ENCODE measurements at places on chromosomes 4 and X.

DNA sequence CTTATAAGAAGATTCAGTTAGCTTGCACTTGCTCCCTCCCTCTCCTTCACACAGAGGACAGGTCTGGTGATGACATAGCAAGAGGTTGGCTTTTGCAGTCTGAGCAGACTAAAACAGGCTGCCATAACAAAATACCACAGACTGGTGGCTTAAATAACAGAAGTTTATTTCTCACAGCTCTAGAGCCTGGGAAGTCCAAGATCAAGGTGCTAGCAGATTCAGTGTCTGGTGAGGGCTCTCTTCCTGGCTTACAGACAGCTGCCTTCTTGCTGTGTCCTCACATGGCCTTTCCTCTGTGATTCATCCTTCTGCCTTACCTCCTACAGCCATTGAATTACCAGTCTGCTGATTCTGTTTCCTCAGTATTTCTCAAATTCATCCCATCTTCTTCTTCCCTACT, 13.1 kb downstream of the RP2 start:
- no peak for DNase-seq

- no peak for DNase-seq
Observed at GRCh38 chr4:185941461-185941860, 127.5 kb upstream of the TLR3 start.

DNA sequence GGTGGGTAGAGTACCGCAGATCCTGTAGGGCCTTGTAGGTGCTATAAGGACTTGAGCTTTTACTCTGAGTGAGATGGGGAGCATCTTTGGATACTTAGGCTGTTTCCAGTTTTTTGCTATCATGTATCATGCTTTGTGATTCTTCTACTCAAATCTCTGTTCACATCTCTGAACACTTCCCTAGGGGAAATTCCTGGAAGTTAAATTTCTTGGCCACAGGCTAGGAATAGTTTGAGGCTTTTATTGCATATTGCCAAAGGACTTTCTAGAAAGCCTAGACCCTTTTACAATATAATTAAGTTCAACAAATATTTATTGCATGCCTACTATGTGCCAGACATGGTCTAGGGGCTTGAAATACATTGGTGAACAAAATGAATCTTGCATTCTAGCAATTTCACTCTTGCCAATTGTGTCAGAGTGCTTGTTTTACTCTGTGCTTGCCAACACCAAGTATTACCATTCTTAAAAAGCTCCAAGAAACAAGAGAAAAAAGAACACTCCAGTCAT, 4.1 kb upstream of the PGRMC1 start:
- no peak for DNase-seq

DNA sequence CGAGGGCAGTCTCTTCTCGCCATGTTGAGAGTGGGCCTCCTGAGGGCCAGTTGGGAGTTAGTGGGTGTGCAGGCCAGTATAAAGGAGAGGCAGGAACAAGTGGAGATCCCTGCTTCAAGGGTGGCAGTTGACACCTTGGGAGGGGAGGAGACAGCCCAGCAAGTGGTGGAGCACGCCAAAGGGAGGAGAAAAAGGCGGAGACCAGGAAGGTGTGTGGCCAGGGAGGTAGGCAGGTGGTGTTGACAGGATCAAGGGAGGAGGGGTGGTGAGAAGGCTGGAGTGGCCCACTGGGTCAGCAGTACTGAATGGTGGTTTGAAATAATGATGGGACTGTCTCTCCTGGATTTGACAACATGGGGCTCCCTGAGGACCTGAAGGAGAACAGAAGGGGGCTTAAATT, 32.6 kb downstream of the ZNF185 start:
- no peak for DNase-seq

- no peak for DNase-seq
Observed at GRCh38 chr4:140757232-140757630, 1.0 kb upstream of the TBC1D9 start.

- no peak for DNase-seq
Observed at GRCh38 chrX:7414753-7415152, 266.8 kb upstream of the PUDP start.

- DNase-seq, result no peak
Observed at GRCh38 chr4:48067536-48067935, 51.0 kb downstream of the NIPAL1 start.

DNA sequence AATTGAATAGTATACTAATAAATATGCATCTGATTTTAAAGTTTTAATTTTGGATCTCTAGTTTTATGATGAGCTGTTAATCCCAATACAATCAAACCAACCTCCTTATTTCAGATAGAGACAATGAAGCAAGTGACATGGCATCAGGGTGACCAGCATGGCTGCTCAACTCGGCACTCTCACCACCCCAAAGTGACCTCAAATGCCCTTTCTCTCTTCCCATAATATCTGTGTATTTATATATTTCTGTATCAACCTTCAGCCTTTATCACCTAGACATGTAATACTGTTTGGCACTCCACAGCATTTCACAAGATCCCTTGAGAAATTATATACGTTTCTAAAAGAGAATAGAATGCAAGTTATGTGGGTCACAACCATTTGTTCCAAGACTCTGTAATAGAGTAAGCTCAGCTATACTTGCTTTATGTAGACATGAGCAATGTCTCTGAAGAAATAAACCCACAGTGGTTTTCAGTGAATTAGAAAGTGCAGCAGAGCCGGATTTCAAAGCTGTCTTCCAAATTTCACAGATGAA, 1623.2 kb upstream of the PABPC4L start:
- no peak for DNase-seq

GRCh38 chr4:604131-604530, 21.2 kb upstream of the PDE6B start:
- no peak for DNase-seq

- no peak for DNase-seq
Observed at GRCh38 chrX:150548684-150549083, 19.7 kb upstream of the MTM1 start.

GRCh38 chr4:95599777-95600400, 51.1 kb upstream of the UNC5C start:
- peak; percentile 17 for DNase-seq

DNA sequence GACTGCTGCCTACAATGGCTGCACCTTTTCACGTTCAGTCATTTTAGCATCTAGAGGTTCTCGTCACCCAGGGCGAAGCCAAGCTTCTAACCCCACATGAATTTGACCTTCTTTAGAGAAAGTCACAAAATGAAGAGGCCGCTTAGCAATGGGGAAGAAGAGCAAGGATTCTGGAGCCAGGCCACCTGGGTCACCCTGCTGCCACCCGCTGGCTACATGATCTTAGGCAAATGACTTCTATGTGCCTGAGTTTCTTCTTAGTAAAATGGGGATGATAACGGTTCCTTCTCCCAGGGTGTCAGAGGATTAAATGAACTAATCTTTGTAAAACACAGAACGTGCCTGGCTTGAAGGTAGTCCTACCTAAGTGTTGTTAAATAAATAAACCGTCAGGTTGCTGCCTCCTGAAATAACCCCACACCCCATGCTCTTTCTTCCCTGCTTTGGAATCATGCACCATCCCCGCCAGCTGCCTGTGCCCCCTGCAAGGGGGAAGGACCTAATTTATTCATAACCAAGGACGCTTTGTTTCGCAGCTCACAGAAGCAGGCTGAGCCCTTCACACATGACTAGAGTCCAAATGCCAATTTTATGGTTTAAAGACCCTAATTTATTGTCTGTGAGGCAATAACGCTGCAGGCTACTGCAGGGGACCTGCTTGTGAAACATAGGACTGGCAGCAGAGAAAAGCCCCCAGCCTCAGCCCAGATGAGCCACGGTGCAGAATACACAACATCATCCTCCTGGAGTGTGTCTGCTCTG, 28.6 kb upstream of the NSG1 start:
- DNase-seq, result no peak

DNA sequence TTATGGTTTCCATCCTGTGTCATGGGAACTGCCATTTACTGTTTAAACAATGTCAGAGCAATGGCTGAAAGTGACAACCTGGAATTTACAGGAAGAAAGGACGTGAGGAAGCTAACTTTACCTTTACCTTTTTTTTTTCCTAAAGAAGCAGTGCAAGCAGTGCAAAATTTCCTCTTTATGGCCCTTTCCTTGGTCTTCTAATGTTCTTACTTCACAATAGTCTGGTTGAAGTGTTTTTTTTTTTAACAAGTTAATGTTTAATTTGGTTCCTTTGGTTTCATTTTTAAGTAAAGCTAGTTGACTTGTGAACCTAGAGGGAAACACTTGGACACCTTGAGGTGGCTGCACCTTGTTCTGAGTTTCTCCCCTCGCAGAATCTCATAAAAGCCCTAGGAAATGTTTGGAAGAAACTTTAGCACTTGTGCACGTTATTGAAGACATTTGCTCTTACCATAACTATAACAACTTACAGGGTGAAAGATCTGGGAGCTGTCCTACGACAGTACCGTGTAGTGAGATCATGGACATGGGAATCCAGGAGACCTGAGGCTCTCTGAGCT, 1.8 kb downstream of the SGMS2 start:
- DNase-seq, result no peak

DNA sequence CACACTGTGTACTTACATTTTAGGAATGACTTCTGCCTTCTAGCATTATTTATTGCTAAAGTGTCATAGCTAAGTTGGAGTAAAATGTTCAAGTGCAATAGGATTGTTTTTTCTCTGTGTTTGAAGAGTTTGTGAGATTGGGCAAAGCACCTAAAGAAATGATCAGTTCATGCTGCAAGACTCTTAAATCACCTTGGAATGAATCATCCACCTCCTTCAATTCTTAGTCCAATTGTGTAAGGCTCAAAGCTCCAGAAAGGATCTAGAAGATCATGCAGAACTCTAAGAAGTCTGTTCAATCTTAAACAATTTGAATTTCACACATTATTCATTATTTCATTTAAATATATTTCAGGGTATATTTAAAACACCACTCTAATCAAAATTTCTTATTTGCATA, 137.1 kb downstream of the AMELX start:
- no peak for DNase-seq

DNA sequence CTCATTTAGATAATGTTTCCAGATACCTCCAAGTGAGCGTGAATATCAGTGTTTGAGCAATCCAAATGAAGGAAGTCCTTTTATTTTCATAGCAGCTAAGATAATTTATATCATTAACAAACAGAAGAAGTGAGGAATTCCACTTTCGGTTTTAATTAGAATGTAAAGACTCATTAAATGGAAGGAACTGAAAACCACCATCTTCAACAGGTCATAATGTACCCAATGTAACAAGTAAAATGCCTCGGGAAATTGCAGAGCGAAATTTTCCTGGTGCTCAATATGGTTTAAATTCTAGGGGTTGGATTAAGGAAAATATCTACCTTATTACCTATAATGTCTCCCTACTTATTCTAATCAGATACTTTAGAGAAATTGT, 33.9 kb upstream of the SLC9A7 start:
- no peak for DNase-seq

DNA sequence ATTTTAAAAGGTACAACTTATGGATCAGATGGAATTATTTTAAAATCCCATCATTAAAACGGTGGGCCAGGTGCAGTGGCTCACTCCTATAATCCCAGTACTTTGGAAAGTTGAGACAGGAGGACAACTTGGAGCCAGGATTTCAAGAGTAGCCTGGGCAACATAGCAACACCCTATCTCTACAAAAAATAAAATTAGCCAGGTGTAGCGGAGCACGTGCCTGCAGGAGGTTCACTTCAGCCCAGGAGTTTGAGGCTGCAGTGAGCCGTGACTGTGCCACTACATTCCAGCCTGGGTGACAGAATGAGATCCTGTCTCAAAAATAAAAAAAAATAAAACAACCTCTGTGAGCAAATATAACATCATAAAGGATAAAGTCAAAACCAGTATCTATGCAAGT, 11.4 kb downstream of the ADH5 start:
- no peak for DNase-seq

DNA sequence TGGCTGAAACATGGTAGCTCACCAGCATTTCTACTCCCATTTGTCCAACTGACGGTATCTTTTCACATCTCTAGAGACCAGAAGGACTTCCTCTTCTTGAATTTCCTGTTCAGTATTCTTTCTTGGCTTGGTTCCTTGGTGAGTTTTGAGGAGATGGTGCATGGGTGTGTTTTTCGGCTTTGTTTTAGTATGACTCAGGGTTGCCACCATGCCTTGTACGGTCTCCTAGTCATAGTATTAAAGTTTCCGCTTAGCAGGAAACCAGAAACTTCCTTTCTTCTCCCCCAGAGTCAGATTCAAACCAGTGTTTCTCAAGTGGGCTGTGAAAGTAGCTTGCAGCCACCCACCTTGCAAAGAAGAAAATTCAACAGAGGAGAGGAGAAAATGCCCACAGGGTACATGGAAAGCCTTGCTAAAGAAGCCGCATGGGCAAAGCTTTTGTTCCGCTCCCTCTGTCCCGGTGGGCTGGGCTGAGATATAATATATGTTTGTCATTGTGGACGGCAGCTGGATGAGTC, 5.7 kb downstream of the CD99 start:
- DNase-seq, result no peak

DNA sequence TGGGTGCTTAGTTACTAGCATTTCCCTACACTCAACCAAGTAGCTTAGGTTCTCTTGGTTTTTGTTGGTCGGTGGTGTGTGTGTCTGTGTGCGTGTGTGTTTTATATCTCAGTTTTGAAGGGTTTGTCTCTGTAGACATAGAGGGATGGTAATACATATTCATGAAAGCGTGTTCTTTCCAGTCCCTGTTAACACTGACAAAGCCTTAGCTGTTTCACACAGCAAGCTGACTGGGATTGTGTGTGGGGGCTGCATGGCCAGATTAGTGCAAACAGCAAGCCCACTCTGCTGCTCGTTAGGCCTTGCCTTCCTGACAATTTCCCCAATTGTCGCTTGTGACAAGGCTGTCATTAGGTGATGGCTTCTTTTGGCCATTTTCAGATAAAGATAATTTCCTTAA, 43.9 kb downstream of the ALPK1 start:
- DNase-seq, result no peak

DNA sequence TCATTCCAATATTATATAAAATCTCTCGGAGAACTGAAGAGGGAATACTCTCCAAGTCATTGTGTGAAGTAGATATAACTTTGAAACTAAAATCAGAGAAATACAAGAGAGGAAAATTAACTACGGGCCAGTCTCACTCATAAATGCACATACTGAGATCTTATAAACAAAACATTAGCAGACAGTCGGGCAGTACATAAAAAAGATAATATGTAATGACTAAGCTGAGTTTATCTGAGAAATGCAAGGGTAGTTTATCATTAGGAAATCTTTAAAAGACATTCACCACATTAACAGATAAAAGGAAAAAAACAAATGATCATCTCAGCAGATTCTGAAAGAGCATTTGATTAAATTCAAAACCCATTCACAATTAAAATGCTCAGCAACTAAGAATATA, 116.7 kb downstream of the NYX start:
- DNase-seq, result no peak

DNA sequence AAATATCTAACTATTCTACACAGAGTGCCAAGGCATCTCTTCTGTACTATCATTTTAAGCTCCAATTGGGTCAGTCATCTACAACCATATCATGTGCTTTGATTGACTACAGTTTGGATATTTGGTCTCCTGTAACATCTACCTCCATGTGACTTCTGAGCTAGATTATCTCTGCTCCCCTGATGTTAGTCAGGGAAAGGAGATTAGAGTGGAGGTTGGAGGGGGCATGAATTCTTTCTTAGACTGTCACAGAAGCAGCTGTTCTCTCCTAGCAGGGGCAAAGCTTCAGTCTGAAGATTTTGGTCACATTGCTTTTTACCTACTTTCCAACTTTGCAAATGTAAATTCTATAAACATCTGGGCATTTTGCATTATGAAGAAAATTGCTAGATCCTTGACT, 62.6 kb upstream of the C4orf54 start:
- DNase-seq, result no peak
